ENCODE measurements at places on chromosomes 12 and 14.

- no peak for DNase-seq
These were observed 40.9 kb downstream of the FGD4 start for GRCh38 chr12:32440120-32440865.

DNA sequence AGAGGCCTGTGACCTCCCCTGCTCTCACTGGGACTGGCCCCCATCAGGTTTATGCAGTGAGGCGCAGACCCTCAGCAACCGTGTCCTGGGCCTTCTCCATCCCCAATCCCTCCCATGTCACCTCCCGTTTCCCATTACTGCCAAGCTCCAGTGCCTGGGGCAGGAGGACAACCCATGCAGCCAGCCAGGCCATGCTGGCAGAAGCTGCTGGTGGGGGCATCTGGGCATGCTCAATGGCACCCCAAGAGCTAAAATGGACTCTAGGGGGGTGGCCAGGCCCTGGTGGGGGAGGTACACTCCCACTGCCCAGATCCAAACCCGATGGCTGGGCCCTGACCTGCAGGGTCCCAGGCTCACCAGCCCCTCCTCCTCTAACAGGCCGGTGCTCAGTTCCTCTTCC, 20.5 kb upstream of the GPR132 start:
- DNase-seq = no peak

GRCh38 chr12:6613015-6613775, 6.0 kb upstream of the CHD4 start:
- DNase-seq = peak; percentile 87

DNA sequence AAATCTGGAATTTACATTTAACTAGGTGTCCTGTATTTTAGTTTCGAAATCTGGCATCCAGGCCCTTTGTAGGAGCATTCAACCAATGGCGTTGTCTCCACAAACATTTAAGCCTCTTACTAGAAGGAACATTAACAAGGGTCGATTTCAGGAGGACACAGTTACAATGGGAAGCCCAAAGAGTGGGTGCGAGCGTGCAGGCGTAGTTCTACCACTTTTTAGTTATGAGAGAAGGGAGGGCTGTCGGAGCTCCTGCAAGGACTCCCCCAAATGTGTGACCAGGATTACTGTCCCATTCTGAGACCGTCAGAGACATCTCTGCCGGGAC, 365 bp upstream of the ABHD4 start:
- DNase-seq = no peak

GRCh38 chr14:94879537-94879936, 109.6 kb upstream of the GSC start:
- DNase-seq = no peak

- DNase-seq = peak; percentile 73
These were observed 55.8 kb downstream of the CMAS start for GRCh38 chr12:22101749-22102243.

DNA sequence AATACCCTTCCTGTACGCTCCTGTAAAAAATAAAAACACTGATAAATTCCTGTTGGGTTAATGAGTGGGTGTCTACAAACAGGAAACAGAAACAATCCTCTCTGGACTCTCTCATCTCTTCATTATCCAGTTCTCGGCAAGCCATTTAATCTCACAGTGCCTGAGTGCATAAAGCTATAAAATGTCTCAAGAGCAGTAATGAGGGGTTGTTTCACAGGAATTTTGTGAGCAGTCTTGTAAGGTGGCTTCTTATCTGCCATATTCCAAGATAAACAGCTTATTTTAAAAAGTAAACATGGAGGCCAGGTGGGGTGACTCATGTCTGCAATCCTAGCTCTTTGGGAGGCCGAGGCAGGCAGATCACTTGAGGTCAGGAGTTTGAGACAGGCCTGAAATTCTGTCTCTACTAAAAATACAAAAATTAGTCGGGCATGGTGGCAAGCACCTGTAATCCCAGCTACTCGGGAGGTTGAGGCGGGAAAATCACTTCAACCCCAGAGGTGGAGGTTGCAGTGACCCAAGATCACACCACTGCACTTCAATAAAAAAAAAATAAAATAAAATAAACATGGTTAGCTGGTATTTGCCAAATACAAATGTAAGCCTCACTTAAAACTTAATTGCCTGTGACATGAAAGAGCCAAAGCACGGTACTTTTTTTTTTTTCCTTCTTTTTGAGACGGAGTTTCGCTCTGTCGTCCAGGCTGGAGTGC, 54.0 kb downstream of the CLIP1 start:
- no peak for DNase-seq

DNA sequence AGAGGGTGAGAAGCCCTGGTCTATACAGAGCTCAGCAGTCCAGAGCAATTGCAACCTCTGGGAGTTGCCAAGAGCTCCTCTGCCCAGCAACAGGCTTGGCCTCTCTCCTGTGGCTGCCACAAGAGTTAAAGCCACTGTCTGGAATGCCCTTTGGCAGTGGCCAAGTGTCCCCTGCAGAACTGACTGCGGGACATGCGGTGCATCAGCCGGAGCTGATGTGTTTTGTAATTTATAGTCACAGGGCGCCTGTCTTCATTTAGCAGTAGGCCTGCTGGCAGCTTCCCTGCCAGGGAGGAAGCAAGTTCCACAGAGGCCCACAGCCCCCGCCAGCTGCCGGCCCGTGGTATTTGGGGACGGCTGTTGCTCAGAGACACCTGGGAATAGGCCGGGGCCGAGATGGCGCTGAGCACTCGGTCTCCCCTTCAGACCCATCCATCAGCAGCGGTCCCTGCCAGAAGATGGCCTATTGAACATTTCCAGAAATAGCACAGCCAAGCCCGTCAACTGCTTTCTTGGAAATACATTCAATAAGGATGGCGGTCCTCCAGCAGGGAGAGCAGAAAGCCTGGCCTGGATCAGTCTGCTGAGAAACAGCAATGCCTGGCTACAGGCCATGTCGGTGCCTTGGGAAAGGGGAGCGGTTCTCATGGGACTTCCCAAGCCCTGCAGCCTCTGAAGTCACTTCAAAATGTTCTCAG, 217.4 kb downstream of the CRADD start:
- DNase-seq = peak; percentile 83

- no peak for DNase-seq
These were observed 43.9 kb upstream of the CHPT1 start for GRCh38 chr12:101653503-101653902.

DNA sequence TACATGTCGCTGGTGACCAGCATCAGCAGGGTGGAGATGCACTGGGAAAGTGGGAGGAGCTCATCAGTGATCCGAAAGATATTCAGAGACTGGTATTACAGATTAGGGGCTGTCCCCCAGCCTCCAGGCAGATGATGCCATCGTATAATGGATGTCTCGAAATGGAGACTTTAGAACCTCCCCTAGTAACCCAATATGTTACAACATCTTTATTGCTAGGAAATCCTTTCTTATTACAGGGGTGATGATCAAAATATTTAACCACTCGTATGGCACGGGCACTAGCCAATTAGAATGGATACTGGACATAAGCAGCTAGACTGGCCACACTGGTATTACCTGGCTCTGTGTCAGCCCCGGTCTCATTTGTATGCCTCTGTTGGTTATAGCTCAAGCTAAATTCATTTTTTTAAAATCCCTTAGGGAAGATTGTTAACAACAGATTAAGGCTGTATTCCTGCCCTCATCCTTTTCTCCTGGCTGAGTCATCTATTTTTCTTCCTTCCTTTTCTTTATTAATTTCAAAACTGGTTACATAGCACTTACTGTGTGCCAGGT, 10.8 kb upstream of the CEBPE start:
- no peak for DNase-seq

GRCh38 chr12:131210506-131211339, 257.0 kb downstream of the ADGRD1 start:
- DNase-seq = no peak

DNA sequence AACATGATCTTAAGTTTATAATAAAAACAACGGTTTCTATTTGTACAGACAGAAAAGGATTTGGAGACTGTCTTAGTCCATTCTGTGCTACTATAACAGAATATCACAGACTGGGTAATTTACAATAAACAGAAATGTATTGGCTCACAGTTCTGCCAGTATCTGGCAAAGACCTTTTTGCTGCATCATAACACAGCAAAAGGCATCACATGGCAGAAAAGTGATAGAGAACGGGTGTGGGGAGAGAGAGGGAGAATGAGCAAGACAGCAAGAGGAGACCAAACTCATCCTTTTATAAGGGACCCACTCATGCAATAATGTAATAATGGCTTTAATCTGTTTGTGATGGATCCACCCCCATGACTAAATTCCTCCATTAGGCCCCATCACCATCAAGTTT, 17.0 kb upstream of the NUDT4 start:
- peak; percentile 14 for DNase-seq

- no peak for DNase-seq
These were observed 30.1 kb downstream of the ATG14 start for GRCh38 chr14:55381561-55381960.

DNA sequence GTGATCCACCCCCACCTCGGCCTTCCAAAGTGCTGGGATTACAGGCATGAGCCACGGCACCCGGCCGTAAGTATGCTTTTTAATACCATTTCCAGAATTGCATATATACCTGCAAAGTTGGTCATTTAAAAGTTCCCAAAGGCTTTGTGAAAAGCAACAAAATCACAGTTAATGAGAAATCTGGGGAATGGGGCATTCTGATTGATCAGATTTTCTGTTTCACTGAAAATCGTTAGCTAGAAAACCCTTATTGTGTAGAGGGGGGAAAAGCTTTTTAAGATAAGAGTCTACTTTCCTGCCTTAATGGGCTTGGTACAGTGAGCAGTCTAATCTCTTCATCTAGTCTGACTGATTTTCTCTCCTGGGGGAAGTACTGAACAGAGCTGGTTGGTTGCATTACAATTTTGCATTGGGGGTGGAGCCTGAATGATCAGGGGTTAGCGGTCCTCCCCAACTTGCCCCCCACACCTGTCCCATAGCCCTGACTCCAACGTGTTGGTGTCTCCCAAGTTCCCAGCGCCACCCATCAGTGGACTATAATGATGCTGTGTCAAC, 23.8 kb downstream of the IL31 start:
- no peak for DNase-seq

DNA sequence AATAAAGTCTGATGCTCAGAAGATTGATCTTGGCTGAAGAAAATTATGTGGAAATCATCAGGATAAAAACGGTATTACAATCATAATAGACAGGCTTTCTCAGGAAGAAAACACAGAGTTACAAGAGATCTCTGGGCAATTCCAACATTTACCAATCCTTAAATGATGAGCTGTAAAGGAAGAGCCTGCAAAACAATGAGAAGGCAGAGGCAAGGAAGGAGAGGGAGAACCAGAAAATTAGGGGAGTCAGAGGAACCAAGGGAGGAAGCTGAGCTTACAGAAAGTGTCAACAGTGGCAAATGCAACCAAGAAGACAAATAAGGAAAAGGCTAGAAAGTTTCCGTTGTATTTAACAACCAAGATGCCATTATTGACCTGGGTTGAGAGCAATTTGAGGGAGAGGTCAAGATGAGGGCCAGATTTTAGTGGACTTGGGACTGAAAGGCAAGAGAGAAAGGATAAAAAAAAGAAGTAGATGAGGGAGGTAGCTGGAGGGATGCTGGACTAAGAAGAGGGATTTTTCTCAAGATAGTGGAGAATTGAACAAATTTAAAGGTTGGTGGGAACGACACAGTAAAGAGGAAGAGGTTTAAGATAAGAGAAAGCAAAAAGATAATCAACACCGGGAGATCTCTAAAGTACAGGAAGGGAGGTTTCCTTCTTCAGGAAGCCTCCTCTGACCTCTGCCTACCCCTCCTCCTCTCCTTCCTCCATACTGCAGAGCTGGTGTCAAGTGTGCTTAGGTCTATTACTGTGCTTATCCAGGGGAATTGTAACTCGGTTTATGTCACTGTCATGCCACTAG, 116.9 kb downstream of the DUSP6 start:
- no peak for DNase-seq

- DNase-seq = no peak
These were observed 201.2 kb upstream of the PRICKLE1 start for GRCh38 chr12:42790761-42791151.

DNA sequence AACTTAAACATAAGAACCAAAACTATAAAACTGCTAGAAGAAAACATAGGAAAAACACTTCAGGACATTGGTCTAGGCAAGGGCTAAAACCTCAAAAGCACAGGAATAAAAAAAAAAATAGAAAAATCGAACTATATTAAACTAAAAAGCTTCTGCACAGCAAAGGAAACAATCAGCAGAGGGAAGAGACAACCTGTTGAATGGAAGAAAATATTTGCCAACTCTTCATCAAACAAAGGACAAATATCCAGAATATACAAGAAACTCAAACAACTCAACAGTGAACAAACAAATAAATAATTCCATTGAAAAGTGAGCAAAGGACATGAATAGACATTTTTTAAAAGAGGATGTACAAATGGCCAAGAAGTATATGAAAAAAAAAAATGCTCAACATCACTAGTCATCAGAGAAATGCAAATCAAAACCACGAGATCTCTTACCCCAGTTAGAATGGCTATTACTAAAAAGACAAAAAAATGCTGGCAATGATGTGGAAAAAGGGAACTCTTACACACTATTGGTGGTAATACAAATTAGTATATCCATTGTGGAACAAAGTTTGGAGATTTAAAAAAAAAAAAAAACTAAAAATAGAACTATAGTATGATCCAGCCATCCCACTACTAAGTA, 152.0 kb downstream of the NDUFA12 start:
- DNase-seq = no peak

DNA sequence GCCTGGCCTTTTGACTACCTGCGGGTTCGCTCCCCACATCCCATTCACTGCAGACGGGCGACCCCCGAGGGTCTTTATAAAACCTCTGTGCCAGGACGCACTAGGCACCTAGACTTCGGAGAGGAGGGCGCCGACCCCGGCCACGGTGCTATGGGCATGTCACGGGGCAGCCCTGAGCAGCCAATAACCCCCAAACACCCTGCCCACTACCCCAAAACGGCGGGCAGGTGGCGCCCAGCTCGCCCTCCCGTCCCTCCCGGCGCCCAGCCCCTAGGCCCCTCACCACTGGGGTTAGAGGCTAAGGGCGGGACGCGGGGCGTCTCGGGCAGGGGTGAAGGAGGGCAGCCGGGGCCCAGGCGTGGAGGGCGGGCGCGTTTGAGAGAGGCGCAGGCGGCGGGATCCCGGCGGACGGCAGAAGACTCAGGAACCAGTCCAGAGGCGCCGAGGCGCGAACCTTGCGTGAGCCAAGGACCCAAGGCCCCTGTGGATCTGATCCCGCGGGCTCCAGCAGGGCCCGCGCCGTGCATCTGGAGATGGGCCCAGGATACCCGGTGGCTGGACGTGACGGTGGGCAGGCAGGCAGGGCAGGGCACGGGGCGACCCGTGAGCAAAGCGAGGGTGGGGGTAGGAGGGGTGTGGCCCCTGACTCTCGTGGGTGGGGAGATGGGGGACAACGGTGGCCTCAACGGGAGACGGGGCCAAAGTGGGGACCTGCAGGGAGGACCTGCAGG, 11.1 kb downstream of the KRT85 start:
- DNase-seq = no peak

- DNase-seq = no peak
These were observed 243.5 kb downstream of the BCL11B start for GRCh38 chr14:99028521-99028920.

DNA sequence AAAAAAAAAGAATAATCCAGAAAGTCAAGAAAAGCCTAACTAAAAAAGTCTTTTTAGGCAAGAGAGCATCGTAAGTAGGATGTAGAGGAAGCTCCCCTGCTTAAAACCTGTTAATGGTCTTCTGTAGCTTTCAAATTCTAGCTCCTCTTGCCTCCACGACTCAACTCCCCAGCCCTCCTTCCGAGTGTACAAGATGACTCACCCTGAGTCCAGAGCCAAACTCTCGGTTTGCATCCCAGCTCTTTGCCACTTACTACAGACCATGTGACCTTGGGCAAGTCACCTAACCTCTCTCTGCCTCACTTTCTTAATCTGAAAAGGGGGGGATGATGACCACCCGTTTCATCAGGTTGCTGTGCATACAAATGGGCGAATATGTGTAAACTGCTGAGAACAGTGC, 460.4 kb downstream of the DPF3 start:
- no peak for DNase-seq
